Immature natural killer cell (primary cell): ENCODE measurements at places on chromosomes 1 and 21.

- DNase-seq, result no peak
These were observed 47.1 kb downstream of the CTH start for GRCh38 chr1:70458131-70458530.

DNA sequence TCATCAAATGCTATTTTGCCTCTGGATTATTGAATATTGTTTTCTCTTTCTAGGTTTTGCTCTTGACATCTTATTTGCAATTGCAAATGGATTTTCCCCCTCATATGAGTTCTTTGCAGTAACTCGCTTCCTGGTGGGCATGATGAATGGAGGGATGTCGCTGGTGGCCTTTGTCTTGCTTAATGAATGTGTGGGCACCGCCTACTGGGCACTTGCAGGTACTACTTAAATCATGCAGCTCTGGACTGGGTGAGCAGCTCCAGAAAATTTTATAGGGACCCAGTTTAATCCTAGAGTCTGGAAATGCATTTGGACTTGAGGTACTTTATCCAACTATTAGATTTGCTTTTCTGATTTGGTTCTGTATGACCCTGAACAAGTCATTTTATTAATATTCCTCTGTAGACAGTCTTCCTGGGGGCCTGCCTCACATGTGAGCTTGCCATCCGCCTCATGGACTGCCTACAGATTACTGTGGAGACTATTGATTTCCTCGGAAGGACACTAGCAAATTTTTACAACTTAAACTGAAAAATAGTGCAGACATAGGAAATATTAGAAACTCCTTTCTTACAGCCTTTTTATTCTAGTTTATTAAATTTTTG is 44.5 kb downstream of the SLC22A15 start:
- peak; percentile 29 for DNase-seq

GRCh38 chr1:15674386-15675159 is 9.5 kb upstream of the PLEKHM2 start:
- DNase-seq, result no peak

GRCh38 chr1:1348420-1349255 is 580 bp downstream of the DVL1 start:
- DNase-seq, result no peak

DNA sequence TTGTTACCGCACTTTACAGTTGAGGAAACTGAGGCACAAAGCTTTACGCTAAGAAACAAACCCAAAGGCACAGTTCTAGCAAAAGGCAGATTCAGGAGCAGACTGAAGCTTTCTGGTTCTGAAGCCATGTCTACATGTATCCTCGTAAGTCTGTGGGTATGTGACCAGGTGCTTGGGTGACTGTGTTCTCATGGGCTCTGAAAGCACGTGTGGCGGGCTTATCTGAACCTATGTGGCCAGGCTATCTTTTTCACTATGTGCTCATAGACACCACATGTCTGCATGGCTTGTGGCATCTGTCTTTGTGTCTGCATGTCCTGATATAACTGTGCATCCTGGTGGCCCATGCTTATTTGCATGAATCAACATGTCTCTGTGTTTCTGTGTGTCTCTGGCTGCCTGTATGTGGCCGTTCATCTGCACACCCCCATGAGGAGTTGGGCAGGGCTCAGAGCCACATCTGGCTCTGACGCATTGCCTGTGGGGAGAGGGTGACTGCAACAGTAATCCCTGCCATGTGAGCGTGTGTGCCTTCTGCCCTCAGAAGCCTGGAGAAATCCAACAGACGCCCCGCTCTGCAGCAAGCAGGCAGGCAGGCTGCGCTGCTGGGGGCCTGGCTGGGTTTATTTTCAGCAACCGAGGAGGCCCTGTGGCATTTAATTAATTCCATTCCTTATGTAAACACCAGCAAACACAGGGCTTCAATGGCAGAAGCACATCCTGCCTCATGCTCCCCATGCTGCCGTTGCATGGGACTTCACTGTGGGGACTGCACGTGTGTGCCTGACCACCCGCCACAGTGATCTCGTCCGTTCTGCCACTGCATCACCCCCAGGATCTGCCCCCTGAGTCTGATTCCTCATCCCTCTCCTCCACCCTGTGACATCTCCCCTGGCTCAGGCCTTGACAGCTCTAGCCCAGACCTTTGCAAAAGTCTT is 115.4 kb downstream of the TRABD2B start:
- no peak for DNase-seq

DNA sequence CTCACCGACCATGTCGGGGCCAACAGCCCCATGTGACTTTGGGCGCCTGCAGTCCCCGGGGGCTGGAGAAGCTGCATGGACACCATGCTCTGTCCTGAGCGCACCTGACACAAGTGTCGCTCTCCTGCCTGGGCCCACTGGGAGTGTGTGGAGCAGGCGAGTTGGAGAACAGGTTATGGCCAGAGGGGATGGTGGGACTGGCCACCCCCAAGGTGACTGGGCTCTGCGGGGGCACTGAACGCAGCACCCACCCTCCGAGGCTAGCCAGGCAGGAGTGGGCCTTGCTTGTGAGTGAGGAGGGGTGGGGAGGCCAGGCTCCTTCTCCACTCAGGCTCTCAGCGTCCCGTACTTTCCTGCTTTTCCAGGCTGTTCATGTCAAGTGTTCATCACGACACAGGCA is 35.6 kb downstream of the SNAP47 start:
- DNase-seq, result no peak

- no peak for DNase-seq
These were observed 141.5 kb upstream of the FGGY start for GRCh38 chr1:59155351-59155750.

DNA sequence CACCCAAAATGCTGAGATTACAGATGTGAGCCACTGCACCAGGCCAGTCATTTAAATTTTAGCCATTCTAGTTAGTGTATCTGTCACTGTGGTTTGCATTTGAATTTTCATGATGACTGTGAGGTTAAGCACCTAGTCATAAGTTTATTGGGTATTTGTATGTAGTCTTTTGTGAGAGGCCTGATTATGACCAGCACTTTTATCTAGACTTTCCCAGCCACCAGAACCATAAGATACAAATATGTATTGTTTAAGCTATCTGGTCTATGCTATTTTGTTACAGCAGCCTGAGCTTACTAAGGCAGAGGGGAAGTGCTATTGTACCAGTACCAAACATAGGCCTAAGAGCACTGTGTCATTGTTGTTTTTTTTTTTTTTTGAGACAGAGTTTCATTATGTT is 19.9 kb upstream of the DNAJC6 start:
- no peak for DNase-seq

DNA sequence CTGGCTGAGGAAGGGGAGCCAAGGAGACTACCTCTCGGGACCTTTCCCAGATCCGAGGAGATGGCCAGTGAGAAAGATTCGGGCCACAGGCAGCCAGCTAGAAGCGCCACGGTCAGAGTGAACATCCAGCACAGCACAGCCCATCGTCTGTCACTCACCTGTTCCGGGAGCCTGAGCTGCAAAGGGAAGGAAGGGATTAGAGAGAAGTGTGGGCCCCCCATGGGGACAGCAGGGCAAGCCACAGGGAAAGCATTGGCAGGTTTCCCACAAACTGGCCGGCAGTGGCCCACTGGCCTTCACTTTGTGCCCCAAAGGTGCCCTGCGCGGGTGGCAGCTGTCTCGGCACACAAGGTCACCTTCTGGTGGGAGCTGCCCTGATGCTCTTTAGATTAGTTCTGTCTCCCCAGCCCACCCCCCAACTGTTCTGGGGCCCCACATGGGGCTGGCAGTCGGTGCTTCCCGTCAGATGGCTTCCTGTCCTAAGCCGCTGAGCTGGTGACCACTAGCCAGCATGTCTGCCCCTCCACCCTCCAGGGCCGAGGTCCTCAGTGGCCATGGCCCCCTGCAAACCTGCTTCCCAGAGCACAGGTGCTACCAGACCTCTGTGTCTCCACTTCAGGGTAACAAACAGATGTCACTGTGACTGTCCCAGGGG is 56.7 kb downstream of the LACTBL1 start:
- DNase-seq, result no peak

DNA sequence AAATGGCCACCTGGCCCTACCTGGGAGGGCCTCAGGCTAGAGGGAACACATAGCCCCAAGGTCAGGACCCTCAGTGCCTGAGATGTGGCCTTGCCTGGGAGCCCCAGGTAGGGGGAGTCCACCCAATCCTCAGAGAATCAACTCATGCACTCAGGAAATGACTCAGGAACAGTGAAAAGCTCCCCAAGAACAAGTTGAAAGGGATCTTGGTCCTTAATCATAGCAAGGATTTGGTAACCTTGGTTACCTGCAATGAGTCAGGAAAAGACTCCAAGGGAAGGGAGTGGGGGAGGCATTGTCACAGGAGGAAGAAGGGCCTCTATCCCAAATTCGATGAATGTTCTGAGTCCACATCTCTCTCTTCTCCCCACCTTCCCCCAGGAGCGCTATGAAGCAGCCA is 17.0 kb downstream of the MAP7D1 start:
- DNase-seq, result no peak

DNA sequence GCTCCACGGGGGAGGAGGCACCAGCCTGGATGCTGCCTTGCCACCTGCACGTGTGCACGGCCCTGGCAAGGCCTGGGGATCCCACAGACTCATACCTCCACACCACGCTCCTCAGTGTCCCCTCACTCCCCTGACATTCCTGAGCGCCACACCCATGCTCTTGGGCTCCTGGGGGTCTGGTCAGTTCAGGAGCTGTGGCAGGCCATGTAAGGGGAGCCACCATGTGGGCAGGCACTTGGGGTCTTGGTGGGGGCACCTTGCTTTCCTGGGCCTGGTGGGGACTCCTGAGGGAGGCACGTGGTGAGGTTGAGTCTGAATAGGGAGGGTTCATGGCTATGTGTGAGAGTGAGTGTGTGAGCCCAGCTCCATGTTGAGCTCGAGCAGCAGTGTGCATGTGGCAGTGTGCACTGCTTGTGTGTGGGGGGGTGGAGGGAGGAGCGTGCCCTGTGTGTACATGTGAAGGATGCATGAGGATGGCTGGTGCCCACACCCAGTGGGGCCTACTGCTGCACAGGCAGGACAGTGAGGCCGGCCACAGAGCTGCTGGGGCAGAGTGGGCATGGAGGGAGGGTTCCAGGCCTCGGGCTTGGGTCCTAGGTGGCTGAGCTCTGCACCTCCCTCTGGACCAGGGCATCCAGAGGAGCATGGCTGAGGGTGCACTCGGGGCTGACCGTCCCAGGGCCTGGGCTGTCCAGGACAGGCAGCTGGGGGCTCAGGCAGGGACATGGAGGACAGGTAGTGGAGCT is 1.6 kb downstream of the GJC2 start:
- no peak for DNase-seq

- DNase-seq, result no peak
These were observed 14.4 kb upstream of the EPS8L3 start for GRCh38 chr1:109777980-109778625.

GRCh38 chr1:168136709-168137514 is at the start of gene GPR161:
GPR161 (minus strand) TSS chr1:168136930; CDS start chr1:168104850, 32,080 bp downstream.
- DNase-seq, result peak; percentile 28

DNA sequence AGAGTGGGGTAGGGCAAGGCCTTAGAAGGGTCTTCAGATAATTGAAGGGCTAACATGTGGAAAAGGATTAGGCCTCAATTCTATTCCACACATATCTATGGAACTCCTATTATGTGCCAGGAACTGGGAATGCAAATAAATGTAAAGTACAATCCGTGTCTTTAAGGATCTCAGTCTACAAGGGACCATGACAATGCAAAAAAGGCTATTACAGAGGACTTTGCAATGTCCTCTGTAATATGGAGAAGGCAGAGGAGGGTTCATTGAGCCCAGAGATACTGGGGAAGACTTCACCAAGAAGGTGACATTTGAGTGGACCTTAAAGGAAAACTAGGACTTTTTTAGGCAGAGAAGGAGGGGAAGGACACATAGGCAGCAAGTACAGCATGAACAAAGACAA is 4.5 kb upstream of the SCMH1 start:
- DNase-seq, result no peak
